HuH-7.5 (cell line): ENCODE measurements at places on chromosomes 1 and 21.

- peak; percentile 73 for DNase-seq
Observed at GRCh38 chr1:9242338-9242969, 7.9 kb downstream of the H6PD start.

DNA sequence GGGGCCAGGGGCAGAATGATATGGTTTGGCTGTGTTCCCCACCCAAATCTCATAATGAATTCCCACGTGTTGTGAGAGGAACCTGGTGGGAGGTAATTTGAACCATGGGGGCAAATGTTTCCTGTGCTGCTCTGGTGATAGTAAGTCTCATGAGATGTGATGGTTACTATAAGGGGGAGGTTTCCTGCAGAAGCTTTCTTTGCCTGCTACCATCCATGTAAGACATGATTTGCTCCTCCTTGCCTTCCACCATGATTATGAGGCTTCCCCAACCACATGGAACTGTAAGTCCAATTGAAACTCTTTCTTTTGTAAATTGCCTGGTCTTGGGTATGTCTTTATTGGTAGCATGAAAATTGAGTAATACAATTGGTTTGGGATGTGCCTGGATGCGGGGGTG, 33.7 kb upstream of the LIN9 start:
- no peak for DNase-seq

- no peak for DNase-seq
Observed at GRCh38 chr1:184588701-184589100, 166.0 kb downstream of the EDEM3 start.

- DNase-seq, result no peak
Observed at GRCh38 chr1:57192222-57192621, 226.4 kb upstream of the C8B start.

DNA sequence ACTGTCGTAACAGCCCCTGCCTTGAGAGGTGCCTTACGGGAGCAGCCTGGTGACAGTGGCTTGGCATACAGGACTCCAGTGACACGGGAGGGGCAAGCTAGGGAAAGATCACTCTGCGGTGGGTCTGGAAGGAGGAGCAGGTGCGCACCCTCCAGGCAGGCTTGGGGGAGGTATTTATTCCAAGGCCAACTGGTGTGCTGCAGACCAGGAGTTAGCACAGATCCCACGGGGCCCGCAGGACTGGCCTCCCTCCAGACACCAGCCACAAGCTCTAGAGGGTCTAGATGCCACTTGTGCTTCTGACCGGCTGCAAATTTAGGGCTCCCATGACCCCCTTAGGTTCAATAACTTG, 22.1 kb downstream of the PSEN2 start:
- no peak for DNase-seq

- no peak for DNase-seq
Observed at GRCh38 chr1:15797614-15798390, 9.6 kb downstream of the UQCRHL start.

- no peak for DNase-seq
Observed at GRCh38 chr21:33825915-33826314, 89.7 kb downstream of the ATP5PO start.

GRCh38 chr1:20551945-20552727, at the start of gene FAM43B:
TSS of gene FAM43B (plus strand) at chr1:20552573. CDS start at chr1:20552974, 401 bp downstream.
- peak; percentile 95 for DNase-seq

GRCh38 chr1:234355782-234356510, 17.3 kb upstream of the COA6 start:
- DNase-seq, result no peak

- DNase-seq, result no peak
Observed at GRCh38 chr1:116847688-116848531, 61.8 kb upstream of the PTGFRN start.

GRCh38 chr21:42681296-42682206, 28.1 kb downstream of the PDE9A start:
- no peak for DNase-seq

DNA sequence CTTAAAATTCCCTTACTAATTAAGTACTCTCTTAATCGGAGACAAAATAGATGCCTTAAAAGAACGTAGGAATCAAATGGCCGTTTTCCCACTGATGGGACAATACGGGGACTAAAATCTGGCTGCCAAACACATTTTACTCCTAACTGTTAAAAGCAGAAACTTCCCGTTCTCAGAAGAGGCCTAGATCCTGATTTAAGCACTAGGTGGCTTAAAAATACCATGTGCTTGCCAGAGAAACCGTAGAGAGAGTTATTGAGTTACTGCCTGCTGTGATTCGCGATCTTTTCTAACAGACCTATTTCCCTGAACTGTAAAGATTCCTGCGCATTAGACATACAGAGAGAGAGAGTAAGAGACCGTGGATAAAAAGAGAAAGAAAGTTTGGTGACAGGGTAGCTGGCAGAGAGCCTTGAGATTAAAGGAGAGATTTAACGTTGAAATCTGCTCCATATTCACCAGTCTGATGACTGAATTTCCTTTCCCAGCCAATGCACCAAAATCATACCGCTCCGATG, 54.4 kb upstream of the STUM start:
- DNase-seq, result no peak

DNA sequence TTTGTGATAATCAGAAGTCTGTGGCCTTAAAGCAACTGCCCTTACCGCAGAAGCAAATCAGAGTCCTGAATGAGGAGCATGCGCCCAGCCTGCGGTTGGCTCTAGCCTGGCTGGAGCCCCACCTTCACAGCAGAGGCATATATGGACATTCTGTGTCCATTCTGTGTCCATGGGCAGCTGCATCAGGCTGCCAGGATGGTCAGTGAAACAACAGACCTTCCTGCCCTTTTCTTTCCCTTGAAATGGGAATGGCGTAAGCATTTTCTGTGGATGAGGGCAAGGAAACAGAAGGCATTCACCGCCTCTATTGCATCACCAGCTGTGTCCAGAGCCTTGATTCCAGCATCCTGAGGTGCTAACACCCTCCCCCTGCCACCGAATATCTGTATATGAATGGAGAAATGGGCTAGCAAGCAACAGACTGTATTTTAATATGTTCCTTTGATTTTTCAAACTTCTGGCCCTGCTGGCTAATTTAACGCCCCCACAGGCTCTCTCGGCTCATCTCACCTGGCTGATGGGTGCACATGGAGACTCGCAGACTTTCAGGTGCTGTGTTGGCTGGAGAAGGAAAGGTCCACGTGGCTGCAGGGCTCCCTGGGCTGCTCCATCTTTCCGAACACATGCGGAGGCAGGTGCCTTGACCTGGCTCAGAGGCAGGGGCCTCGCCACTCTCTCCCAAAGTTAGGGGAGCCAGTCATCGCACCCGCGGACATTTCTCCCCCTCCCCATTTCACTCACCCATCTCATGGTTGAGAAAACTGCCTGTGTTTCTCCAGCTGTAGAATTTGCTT, 159.2 kb downstream of the GALNT2 start:
- DNase-seq, result no peak

DNA sequence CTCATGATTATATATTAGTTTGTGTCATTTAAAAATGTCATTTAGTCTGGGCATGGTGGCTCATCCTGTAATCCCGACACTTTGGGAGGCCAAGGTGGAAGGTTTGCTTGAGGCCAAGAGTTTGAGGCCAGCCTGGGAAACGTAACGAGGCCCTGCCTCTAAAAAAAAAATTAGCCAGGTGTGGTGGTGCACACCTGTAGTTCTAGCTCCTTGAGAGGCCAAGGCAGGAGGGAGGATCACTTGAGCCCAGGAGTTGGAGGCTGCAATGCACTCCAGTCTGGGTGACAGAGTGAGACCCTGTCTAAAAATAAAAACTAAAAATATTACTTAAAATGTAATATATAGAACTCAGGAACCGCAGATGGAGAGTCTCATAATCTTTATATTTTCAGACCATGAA, 34.6 kb downstream of the RUNX3 start:
- no peak for DNase-seq

GRCh38 chr1:243851765-243852164, 1.7 kb upstream of the AKT3 start:
- no peak for DNase-seq

- DNase-seq, result no peak
Observed at GRCh38 chr1:11787251-11787803, 18.4 kb downstream of the MTHFR start.

DNA sequence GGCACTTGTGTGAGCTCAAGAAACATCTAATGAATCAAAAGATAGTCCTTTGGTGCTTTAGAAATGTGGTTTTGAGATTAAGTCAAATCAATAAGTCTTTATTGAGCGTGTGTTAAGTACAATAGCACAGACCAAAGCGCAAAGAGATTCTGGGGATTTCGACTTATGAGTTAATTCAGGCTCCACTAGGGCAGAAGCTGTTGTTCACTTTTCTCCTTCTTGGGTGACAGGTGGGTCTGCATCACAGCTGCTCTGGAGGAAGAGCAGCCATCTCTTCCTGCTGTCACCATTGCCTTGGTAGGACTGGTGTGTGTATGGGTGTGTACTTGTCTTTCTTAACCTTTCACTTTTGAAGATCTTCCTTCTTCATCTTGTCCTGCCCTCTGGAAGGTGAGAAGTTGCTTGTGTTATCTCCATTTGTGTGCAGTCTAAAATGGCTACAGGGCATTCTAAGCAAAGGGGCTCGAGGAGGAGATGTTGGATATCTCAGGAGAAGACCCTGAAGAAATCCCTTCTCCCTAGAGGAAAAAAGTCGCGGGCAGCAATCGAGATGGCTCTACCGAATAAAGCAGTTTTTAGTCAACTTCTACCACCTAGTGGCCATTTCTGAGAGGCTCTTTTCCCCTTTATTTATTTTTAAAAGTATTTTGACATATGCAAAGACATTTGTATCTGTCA, 22.9 kb upstream of the DISC1 start:
- DNase-seq, result no peak

GRCh38 chr1:183730886-183731573, 73.9 kb upstream of the RGL1 start:
- no peak for DNase-seq

DNA sequence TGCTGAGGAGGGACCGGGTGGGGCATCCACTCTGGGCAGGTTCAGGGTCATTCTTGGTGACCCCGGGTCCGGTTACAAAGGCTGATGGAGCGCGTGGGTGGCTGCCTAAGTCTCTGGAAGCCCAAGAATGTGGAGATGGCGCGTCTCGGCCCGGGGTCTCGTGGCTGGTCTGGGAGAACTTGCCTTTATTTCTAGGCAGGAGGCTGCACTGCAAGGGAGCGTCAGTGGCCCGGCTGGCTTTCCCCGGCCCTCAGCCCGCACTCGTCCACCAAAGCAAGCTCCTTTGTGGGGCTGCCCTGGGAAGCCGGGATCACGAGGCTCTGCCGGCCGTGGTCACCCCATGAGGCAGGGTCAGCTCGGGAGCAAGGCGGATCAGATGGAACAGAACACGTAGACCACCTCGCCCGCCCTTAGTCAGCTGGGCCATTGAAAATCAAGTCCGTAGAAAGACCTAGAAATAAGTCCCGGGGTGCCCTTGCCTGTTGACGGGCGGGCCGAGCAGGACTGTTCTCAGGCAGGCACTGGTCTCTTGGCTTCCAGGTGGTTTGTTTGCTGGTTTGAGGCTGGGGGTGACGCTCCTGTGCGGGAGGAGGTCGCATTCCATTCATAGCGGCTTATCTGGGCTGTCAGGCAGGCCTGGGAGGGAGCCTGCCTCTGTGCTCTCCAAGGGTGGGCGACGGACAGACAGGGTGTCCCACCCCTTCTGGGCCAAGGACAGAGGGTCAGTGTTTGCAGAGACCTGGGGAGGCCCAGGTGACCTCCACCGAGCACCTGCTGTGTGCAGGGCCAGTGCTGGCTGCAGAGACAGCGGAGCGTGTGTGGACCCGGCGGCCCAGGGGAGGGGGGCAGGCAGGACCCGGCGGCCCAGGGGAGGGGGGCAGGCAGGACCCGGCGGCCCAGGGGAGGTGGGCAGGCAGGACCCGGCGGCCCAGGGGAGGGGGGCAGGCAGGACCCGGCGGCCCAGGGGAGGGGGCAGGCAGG, 25.8 kb downstream of the COL18A1 start:
- DNase-seq, result peak; percentile 58

GRCh38 chr1:163273766-163274441, 47.9 kb upstream of the NUF2 start:
- DNase-seq, result no peak

DNA sequence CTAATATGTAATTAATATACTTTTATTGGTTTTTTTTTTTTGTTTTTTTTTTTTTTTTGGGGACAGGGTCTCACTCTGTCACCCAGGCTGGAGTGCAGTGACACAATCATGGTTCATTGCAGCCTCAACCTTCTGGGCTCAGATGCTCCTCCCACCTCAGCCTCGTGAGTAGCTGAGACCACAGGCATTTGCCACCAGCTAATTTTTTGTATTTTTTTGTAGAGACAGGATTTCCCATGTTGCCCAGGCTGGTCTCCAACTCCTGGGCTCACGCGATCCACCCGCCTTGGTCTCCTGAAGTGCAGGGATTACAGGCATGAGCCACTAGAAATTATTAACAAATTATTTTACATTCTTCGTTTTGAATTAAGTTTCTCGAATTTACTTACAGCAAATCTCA, 16.8 kb upstream of the POGZ start:
- no peak for DNase-seq

DNA sequence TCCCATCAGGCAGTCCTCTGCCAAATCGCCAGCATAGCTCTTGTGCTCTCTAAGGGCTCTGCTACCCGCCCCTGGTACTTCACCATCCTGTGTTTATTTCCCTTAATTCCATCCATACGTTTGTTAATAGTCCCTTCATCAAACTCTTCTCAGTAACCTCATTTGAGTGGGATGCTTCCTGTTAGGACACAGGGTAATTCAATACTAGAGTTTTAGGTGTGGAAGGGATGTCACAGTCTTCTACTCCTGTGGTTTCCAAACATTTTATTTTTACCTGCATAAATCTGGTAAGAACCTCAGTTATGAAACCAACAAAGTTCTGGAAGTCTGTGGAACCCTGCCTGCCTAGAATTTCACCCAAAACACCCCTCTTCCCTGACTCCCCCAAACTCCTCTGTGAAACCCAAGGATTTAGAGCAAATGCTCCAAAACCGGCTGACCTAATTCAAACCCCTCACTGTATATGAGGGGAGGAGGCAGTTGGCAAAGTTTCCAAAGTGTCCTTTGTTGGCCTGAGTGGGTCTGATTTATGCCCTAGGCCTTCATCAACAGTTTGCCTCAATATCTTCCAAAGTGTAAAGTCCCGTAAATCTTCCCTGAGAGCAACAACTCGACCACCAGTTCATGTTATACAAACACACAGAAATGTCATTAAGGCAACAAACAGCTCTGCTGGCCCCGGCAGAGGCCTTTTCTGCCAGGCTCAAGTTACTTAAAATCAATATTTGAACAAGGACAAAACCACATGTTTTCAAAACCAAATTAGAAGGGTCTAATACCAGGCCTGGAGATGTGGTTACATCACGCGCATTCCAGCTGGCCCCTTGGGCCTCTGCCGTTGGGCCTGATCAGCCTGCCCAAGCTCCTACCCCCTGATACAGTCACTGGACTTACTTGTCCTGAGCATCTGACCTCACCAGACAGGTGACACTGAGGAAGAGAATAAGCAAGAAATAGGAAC, 82.4 kb upstream of the FGGY start:
- peak; percentile 22 for DNase-seq

GRCh38 chr21:20404915-20405314, 593.3 kb upstream of the NCAM2 start:
- DNase-seq, result no peak
